Kidney tubule cell (primary cell): ENCODE measurements at places on chromosomes 11 and 22.

DNA sequence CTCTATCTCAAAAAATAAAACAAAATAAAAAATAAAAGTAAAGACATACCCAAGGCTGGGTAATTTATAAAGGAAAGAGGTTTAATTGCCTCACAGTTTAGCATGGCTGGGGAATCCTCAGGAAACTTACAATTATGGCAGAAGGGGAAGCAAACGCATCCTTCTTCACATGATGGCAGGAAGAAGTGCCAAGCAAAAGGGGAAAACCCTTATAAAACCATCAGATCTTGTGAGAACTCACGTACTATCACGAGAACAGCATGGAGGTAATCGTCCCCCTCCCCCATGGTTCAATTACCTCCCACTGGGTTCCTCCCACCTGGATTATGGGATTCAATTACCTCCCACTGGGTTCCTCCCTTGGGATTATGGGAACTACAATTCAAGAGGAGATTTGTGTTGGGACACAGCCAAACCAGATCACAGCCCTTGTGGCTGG lies 8.3 kb upstream of the SSTR3 start:
- DNase-seq, result no peak

DNA sequence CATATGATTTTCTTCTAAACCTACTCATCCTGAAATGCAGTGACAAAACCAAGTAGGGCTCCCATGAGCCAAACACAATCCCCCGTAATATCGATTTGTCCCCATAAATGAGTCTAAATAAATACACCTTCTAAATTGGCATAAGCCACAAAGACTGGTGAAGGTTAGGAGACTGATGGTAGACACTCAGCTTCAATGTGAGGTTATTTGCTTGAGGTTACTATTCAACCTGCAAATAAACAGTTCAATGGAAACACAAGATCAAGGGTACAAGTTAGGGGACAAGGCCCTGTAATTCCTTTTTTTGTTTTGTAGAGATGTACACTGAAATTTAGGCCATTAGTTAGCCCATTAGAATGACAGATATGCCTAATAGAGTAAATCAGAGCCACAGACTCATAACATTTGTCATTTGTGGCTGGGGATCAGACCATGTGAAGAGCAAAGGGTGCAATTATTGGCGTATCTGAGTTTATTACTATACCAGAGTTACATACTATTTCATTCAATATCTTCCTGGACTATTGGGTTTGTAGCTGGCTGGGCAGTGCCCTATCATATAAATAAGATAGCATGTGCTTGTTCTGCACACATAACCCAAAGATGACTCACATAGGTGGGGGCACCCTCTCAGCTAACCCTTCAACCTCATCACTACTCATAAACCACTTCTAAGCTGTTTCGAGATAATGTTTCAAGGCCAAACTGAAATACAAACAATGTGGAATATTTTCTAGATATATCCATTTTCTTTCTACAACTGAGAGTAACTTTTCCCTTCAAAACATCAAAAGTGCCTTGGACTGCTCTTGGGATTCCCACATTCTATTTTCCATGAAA lies 695.3 kb downstream of the KCNA4 start:
- DNase-seq, result peak; percentile 83

DNA sequence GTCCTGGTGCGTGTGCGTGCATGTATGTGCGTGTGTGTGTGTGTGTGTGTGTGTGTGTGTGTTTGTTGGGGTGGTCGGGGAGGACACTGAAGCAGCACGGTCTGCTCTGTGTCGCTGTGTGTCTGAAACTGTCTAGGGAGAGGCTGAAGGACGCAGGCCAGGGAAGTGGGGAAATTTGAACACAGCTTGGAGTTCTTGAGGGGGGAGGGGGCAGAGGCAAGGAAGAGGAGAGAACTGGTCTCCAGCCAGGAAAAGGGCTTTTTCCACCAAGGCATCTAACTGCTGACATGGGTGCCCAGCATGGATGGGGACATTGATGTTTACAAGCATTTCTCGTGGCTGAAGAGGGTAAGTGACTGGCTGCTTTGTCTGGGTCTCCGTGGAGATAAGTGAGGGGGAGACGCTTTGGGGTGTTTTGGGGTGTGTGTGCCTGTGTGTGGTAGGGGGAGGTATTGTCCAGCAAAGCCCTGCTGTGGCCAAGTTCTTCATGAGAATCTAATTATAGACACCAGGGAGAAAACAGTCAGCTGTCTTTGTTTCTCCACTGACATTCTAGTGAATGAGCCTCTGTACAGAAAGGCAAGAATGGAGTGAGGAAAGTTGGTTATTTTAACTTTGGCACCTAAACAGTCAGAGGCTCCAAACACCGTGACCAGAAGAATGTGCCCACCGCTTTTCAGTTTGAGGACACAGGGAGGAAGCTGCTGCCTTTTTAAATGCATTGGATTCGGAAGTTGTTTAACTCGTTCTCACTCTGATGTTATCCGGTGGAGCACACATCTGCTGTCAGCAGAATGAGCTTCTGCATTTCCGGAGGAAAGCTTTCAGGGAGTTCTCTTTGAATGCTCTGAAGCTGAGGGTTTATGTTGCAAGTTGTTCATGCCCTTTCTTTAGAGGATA lies 63.7 kb downstream of the PPFIBP2 start:
- DNase-seq, result peak; percentile 18

- peak; percentile 82 for DNase-seq
Observed at GRCh38 chr22:38398609-38399461, 56.2 kb downstream of the KCNJ4 start.

GRCh38 chr11:78497293-78497692 lies 77.4 kb downstream of the NARS2 start:
- no peak for DNase-seq

DNA sequence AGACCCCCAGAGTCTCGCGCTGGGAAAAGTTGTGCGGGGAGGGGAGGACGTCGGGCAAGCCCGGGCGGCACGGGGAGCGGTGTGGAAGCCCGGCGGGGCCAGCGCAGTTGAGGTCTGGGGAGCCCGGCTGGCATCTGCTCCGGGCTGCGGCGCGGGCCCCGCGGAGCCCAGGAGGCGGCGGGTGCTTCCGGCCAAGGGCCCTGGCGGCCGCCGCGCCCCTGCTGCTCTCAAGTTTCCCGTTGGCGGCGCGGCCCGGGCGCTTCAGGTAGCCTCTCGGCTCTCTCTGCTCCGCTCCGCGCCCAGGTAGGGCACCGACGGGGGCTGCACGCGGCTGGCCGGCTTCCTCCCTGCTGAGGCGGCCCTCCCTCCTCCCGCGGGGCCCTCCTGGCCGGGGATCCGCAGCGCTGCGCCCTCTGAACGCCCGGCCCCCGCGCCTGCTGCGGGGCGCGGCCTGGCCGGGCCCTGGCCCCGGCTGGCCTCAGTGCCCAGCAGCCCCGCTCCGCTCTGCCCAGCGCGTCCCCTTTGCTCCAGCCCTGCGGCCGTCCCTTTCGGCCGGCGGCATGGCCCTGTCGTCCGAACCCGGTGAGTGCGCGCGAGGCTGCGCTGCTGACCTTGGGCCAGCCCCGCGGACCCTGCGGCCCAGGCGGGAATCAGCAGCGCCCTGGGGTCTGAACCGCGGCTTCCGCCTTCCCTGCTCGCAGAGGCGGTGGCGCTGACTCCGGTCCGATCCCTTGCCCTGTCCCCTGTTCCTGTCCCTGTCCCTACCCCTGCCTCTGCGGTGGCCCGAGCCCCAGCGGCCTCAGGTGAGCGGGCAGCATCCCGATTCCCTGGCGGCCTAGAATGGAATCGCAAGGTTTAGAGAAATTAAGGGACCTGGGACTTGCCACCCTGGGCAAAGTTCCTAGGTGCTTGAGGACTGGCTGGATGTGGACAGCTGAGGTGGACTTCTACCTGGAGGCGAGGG lies 4.3 kb upstream of the AMPD3 start:
- peak; percentile 82 for DNase-seq

- no peak for DNase-seq
Observed at GRCh38 chr11:92523611-92524010, 299.0 kb downstream of the FAT3 start.

DNA sequence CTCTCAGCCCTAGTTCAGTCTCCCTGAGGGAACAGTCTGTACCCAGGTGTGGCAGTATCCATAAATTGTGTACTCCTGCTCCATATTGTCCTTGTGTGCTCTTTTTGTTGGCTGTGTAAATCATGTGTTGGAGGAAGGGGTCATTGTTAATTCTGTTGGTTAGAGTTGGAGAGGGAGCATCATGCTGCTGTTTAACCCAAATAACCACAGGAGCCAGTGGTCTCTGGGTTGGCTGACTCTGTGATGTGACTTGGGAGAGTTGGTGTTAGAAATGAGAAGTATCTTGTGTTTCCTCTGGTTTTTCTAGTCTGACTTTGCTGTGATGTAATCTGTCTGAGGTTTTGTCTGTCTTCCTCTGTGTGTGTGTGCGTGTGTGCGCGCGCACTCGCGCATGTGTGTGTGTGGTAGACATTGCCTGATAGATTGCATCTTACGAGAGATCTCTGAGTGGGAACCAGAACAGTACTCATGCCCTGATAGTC lies 30.5 kb downstream of the CTNND1 start:
- DNase-seq, result peak; percentile 79
